ENCODE measurements at places on chromosomes 6 and 20.

- DNase-seq, result no peak
Measured at GRCh38 chr20:36183155-36183944, 28.8 kb downstream of the EPB41L1 start.

DNA sequence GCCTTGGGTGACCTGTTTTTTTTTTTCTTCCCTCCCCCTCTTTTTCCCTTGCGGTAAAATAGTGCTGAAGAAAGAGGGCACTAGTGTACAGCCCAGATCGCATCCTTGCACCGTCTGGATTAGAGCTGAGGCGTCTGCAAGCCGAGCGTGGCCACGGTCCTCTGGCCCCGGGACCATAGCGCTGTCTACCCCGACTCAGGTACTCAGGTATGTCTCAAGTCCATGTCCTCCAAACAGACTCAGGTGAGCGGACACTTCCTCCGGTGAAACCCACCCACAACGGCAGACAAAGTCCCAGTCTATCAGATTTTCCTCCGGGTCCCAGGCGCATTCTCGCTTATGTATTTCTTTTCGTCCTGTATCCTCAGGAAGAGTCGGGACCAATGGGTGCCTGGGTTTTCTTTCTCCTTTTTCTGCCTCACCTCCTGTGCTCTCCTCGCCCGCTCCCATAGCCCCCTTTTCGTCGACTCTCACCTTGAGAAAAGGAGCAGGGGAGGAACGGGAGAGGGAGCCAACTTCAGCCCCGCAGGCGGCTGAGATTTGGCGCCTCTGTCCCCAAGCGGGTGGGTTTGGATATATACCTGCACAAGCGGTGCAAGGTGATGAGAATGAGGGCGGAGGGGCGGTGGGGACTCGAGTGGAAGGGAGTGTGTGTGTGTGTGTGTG lies 1.1 kb upstream of the GRM1 start:
- DNase-seq, result no peak

- no peak for DNase-seq
Measured at GRCh38 chr6:121770943-121771342, 335.5 kb downstream of the GJA1 start.

DNA sequence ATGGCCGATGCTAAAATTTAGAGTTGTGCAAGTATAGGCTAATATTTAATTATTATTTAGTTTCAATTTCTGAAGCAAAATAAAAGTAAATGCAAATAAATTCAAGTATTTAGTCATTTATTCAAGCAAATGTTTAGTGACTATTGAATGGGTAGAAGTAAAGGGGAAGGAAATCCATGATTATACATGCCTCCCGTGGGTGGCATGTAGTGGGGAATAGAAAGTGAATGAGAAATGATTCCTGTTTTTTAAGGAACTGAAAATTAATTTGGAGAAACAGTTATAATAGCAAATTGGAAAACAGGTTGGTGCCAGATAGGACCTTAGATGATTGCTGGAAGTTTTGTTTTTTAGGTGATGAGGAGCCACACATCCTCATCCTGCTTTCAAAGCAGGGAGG lies 35.4 kb downstream of the FAM229B start:
- no peak for DNase-seq

DNA sequence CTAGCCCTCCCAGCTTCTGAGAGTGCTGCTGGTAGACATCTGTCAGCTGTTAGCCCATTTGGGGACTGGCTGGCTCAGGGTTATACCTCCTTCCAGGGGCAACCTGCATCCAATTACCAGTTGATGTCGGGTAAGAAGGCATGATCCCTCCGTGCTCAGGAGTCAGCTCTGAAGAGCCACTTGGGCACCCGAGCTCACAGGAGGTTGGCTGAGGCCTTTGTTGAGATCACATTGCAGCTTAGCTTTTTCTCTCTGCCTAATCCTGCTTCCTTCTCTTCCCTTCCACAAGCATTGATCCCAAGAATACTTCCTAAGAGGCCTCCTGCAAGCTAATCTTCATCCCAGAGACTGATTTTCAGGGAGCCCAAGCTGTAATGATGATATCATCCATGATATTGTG lies 35.5 kb downstream of the SCP2D1 start:
- DNase-seq, result no peak

- no peak for DNase-seq
Measured at GRCh38 chr6:96943555-96944215, 19.2 kb downstream of the KLHL32 start.

DNA sequence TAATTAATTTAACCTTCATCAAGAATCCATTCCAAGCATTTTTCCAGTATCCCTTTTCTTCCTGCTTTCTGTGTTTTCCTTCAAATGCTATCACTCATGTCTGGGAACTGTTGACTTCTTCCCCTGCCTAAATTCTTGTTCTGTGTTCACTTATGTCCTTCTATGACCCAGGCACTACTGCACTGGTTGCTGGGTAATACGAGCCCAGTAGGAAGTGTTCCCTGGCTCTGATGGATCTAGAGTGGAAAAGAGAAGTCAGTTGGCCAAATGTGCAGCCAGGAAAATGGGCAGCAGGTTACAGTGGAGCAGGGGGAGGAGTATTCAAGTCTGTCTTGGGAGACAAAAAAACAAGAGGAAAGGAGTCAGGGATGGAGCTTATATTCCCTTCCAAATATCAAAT lies 7.1 kb downstream of the OVOL2 start:
- DNase-seq, result no peak

DNA sequence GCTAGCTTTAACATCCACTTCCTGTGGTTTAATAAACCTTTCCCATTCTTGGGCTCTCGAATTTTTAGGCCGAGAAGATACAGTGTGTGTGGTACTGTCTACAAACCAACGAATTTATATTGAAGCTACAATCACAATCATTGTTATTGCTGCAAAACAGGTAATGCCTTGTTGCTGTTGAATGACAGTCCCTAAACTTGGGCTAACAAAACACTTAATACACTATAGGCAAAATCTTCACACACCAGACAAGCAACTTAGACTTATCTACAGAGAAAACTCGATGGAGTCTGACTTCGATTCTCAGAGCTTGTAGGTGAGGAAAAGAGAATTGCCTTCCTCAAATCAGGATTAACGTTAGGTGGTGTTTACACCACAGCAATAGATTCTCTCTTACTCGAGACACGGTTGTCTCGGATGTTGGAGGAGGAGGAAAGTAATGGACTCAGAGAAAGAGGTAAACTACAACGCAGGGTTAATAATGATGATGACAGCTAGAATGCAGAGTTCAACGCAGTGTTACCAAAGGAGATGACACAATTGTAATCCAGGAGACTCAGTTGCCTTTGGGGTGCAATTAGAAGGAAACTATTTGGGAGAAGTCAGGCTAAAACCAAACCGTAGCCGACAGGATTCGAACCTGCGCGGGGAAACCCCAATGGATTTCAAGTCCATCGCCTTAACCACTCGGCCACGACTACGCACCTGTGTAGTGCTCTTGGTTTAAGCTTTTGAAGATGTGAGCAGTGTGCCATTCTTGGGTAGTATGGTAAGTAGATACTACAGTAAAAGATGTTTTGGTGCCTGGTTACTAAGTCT lies 32.5 kb upstream of the ZNF184 start:
- DNase-seq, result no peak

GRCh38 chr6:36139991-36140710 lies 9.8 kb downstream of the MAPK13 start:
- no peak for DNase-seq

DNA sequence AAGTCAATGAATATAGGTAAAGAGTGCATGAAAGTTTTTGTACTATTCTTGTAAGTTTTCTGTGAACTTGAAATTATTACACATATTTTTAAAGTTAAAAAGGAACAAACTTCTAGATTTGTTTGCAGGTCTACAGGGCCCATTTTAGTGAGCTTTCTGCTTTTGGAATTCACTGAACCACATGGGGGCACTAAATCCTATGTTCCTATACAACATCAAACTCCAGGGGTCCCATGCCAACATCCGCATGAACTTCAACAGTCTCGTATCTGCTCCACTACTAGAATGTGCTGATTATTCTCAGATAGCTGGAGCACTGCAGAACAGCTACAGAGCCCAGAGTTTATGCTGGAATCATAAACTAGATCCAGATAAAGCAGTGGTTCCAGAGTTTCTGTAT lies 347.9 kb upstream of the SPTLC3 start:
- DNase-seq, result no peak

GRCh38 chr6:124494956-124495664 lies 467.1 kb upstream of the RNF217 start:
- no peak for DNase-seq

- no peak for DNase-seq
Measured at GRCh38 chr6:20162515-20162914, 49.8 kb downstream of the MBOAT1 start.

- DNase-seq, result no peak
Measured at GRCh38 chr20:34127792-34128191, 15.7 kb upstream of the EIF2S2 start.

DNA sequence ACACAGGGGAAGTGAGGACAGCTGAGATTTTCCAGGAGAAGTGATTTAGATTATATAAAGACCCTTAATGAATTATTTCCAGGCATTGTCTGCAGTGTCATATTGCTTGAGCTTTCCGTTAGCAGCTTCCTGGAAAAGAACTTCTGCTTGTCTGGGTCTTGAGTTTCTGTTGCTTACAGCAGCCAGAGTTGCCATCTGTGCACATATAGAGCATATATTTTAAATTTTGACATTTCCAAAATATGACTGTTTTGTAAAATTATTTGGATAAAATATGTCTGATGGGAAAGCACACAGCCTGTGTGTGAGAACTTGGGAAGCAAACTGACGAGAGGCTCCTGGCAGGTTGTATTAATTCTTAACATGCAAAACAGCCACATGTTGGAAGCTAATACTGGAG lies 21.0 kb upstream of the NKX2-2 start:
- DNase-seq, result no peak

DNA sequence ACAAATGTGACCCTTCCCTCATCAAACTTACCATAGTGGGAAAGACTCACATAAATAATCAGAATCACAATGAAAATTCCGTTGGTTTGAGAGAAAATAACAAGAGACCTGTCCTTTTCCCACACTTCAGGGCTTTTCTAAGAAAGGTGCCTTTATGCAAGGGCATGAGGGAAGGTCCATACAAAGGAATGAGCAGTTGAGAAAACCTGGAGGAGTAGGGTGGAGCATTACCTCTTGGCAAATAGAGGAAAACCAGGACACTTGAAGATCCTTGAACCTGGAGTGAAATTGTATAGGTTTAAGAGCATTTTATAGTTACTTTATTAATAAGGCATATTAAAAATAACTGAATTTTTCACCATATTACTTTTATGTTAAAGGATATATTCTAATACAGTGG lies 54.3 kb downstream of the UBR2 start:
- DNase-seq, result no peak

DNA sequence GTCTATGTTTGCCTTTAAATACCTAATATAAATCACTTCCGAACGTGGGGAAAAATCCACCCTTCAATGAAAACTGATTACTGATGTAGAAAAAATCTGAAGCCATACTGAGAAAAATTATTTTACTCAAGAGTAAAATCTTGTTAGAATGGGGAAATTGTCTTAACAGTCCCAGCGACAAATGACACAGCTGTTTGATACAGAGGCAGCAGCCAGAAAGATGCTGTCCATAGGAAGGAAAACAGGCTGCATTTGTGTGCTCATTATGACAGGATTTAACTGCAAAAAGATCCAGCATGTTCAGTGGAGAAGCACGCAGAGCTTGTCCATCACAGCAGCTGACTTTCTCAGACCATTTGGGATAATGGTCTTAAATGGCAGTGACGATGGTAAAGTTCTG lies 443.0 kb downstream of the TFAP2B start:
- no peak for DNase-seq

DNA sequence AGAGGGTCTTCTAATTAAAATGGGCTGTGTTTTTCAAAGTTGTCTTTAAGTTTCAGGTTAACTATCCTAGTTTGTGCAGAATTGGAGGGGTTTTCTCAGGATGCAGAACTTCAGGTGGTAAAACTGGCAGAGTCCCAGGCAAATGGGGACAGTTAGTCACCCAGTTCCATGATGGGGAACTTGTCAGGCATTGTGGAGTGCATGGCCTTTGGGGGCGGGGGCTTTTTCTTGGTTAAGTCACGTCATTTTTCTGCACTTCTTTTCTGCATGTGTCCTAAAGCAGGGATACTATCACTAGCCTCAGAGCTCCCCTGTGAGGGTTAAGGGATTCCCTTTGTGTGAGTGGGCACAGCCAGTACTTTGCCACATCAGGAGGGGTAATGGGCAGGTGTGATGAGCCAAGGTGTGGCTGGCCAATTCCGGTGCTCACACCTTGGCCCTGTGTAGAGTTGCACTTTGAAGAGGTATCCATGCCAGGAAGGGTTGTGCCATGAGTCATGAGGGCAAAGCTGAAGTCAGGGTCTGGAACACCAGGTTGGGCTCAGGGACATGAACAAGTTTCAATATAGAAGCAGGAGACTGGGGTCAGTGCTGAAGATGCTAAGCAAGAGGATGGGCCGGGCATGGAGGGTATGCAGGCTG lies 126.0 kb upstream of the RREB1 start:
- DNase-seq, result no peak

GRCh38 chr6:37027036-37027720 lies 21.7 kb downstream of the FGD2 start:
- DNase-seq, result no peak

DNA sequence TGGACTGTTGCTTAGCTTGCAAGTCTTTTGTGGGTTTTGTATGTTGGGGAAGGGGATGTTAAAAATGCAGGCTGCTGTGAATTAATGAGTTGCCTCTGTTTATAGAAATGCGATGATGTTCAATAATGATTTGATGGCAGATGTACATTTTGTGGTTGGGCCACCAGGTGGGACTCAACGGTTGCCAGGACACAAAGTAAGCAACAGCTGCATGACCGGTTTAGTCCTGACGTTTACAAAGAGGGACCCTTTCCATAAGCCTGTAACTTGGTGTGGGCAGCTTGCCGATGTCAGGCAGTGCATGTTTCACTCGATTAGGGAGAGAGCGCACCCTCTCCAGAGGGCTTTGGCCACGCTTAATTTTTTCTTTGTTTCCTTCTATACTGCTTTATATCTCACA lies 1.3 kb downstream of the BTBD3 start:
- no peak for DNase-seq

- no peak for DNase-seq
Measured at GRCh38 chr6:124676033-124676432, 286.2 kb upstream of the RNF217 start.

DNA sequence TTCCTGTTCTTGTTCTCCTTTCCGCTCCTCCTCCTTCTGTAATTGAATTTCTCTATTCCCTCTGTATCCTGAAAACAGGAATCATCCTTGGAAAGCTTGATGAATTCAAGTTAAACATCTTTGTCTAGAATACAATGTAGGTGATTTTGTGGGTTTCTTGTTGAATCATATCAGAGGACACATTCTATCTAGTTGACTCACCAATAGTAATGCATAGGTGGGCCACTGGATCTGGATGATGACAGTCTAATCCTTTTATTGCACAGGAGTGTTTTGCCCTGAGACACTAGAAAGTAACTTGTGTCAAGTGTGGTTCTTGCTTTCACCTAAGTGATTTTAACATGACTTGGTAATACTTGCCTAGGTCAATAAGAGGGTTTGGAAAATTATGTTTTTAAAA lies 164.3 kb downstream of the RFPL4B start:
- no peak for DNase-seq

DNA sequence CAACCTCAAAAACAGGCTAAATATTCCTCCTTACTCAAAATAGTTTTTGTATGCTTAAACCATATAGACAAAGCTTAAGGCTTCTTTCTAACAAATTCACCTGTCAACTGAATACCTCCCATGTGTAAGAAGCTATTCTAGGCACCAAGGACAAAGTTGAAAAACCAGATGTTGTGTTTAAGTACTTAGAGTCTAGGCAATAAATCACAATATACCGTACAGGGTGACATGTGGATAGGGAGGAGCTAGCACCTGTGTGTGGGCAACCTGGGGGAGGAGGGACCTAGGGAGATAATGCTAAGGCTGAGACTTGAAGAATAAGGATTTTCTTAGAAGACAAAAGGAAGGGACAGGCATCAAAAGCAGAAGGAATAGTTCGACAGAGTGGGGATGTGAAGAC lies 123.5 kb downstream of the LMBRD1 start:
- no peak for DNase-seq

- no peak for DNase-seq
Measured at GRCh38 chr6:9334979-9335378, 899.6 kb upstream of the SLC35B3 start.
